ENCODE measurements at places on chromosomes 4 and X.
A peak's percentile ranks its signal among the peaks of the same experiment; 100 is the strongest.

DNA sequence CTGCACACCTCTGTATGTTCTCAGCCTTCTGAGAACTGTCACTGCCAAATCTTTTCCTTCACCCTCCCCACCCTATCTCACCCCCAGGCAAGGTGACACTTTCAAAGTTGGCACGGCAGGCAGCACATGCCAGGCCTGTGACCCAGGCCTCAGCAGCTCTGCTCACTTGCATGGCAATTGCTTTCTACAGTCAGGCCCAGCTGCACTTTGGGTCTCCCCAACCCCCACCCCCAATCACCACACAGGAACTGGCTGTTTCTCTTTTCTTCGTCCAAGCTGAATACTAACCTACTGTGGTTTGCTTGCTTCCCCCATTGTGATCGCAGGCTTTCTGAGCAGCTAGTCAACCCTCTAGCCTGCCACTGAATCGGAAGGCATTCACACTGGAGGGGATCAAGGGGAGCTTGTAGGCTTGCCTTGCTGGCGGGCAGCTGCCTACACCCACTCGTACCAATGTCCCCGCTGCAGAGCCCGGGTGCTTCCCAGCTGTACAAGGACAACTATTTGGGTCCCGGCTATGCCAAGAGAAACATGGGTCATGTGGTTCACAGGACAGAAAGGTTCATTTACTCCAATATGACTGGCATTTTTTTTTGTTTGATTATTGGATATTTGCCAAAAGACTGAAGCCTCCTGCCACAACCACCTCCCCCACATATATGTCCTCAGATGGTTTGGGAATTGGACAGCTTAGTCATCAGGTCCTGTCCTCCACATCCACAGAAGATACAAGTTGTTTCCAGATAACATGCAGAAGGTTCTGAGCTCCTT, 28.1 kb downstream of the SLC25A43 start:
- no peak for DNase-seq

DNA sequence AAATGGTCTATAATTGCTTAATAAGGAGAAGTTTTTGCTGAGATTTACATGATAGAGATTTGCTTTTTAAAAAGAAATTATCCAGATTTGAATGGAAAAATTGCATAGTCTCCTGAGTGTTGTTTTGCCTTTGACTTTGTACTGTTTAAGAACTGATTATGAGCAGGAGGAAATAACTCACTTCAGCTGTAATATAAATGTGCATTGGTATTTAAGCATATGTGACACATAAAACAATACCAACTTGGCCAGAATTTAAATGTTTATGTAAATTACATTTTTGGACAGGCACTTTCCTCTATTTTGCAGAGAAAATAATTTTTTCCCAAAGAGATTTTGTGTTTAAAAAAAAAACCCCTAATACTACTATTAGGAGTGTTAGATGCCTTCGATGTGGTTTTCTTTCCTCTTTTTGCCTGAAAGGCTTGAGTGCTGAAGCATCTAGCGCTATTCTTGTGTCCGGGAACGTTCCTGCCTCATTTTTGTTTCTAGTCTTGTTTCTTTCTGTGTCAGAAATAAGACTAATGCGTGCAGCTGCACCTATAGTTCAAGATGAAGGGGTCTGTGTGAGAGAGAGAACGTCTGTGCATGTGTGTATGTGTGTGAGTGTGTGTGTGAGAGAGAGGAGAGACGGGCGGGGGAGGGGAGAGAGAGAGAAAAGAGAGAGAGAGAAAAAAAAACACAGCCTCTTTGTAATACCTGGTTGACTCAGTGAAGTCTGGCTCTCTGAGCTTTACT, 60.8 kb downstream of the TBL1X start:
- DNase-seq: no peak

GRCh38 chrX:54818221-54818620, 10.7 kb downstream of the MAGED2 start:
- DNase-seq: no peak

DNA sequence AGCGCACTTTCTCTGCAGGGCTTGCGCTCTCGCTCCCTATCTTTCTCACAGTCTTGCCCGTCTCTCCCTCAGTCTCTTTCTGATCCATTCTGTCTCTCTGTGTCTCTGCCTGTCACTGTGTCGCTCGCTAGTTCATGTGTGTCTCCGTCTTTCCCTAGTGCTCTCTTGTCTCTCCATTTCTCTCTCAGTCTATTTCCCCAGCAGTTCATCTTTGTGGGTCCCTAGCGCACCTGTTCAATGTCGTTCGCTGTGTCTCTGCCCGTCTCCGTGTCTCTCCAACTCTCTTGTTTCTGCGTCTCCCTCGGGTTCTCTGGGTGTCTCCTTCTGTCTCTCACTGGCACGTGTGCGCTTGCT, 1.5 kb downstream of the GPR101 start:
- no peak for DNase-seq

GRCh38 chr4:38663090-38663800, 754 bp upstream of the KLF3 start:
- no peak for DNase-seq

GRCh38 chr4:123536225-123536624, 139.6 kb downstream of the SPRY1 start:
- no peak for DNase-seq

GRCh38 chr4:126957556-126957955, 675.2 kb upstream of the INTU start:
- no peak for DNase-seq

DNA sequence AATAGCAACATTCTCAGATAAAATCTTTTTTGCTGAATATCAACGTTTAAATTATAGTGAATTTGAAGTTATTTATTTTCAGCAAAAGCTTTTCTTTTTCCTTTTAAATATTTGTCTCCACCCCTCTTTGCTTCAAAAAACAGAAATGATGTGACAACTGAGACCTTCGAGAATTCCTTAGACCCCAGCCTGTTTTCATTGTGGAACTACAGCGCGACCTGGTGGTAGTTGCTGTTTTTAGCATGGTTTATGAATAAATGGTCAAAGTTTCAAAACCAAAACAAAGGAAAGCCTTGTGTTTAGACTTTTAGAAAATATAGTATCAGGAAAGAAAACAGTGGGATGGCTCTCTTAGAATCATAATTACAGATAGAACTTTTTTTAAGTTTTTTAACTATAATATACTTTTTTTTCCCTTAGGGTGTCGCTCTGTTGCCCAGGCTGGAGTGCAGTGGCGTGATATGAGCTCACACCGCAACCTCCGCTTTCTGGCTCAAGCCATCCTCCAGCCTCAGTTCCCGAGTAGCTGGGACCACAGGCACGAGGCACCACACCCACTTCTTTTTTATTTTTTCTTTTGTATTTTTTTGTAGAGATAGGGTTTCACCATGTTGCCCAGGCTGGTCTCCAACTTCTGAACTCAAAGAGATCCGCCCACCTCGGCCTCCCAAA, 26.8 kb upstream of the TMEM184C start:
- DNase-seq: peak; percentile 23

DNA sequence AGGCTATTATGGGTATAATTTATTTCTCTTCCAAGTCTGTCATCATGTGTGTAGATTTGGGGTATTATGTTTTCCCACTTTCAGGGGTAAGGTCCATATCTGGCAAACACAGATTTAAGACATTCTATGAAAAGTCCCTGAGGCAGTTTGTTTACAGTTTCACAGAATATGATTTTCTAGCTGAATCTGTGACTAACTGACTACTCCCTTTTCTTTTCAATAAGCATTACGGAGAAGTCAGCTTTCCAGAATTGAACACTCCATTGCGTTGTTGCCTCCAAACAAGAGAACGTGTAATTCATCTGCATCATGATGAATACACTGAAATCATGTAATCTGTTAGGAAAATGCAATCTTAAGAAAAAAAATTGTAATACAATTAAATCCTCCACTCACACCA, 226.7 kb upstream of the SFRP2 start:
- DNase-seq: no peak

DNA sequence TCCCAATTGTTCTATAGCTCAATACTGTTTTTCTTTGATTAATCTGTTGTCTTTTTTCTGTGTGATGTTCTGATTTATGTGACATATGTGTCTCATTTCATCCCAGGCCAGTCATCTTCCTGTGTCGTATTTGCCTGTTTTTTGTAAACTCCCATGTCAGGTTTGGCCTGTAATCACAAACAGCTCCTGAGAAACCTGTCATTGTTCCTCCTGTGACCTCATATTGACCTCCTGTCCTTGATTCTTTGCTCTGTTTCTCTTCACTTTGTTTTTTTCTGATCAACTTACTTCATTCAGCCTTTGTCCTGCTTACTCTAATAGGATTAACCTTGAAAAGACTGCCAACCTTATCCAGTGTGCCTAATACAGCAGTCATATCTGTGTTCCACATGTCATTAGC, 438.3 kb downstream of the CFAP47 start:
- no peak for DNase-seq

GRCh38 chrX:104172788-104173187, 6.5 kb downstream of the FAM199X start:
- no peak for DNase-seq

- no peak for DNase-seq
Measured at GRCh38 chr4:5168891-5169290, 117.6 kb downstream of the STK32B start.

DNA sequence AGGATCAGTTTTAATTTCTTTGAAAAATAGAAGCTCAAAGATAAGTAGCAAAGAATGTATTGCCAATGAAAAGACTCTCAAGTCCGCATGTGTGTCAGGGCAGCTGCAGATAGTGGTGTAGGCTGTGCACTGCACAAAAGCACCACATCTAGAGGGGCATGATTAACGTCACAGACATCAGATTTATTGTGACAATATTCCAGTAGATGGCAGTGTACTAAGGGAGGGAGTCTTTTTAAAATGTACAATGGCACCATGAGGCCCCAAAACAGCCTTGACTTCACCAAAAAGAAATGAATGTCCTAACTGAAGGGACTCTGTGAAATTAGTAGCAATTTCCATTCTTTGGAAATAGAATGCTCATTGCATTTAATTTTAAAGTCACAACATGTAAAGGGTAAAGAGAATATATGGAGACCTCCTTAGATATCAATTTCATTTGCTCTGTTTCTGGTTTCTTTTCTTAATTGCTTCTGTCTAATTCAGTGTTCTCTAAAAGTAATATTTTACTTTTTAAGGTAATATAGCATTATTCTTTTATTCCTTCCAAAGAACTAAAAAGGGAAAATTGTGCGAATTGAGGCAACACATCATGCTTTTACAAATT, 98.4 kb downstream of the ZNF827 start:
- DNase-seq: no peak

GRCh38 chr4:110501826-110502225, 25.9 kb downstream of the ENPEP start:
- DNase-seq: no peak

- no peak for DNase-seq
Measured at GRCh38 chr4:89837993-89838390, 1.0 kb upstream of the SNCA start.

DNA sequence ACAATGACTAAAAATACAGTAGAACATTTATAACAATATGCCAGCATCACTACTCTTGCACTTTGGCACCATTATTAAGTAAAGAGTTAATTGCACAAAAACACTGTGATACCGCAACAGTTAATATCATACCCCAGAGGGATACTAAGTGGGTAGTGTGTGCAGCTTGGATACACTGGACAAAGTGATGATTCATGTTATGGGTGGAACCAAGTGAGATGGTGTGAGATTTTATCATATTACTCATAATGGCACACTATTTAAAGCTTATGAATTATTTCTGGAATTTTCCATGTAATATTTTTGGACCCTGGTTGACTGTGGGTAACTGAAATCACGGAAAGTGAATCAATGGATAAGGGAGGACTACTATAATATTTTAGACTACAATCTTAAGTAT, 265.3 kb downstream of the PCDH18 start:
- no peak for DNase-seq

GRCh38 chr4:98765771-98766170, 107.4 kb upstream of the TSPAN5 start:
- DNase-seq: no peak

DNA sequence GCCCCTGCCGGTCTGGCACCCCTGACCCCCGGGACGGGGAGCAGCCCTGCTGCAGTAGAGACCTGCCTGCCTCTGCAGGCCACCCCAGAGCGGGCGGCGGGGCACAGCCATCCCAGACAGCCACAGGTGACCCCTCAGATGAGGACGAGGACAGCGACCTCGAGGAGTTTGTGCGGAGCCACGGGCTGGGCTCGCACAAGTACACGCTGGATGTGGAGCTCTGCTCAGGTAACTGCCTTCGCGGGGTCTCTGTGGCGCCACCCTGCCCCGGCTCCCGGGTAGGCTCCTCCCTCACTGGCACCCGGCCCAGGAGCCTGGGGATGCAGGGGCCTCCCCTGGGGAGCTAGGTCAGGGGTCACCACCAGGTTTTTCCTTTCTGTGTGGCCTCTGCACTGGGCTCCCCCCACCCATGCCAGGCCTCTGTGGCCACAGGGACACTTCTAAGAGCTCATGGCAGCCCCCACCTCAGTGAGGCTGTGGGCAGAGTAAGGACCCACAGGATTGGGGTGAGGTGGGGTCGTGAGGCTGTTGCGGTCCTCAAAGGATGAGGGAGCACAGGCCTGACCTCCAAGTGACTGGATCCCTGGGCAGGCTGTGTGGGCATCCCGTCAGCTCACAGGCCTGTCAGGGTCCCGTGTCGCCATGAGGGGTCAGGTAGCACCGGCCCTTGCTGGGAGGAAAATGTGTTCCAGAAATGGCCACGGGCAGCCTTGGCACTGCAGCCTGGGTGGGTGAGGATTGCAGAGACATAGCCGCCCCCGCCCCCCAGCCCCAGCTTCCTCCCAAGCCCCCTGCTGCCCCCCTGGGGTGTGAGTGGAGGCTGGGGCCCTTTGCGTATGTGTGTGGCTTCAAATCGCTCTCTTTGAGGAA, 6.4 kb downstream of the UVSSA start:
- no peak for DNase-seq

DNA sequence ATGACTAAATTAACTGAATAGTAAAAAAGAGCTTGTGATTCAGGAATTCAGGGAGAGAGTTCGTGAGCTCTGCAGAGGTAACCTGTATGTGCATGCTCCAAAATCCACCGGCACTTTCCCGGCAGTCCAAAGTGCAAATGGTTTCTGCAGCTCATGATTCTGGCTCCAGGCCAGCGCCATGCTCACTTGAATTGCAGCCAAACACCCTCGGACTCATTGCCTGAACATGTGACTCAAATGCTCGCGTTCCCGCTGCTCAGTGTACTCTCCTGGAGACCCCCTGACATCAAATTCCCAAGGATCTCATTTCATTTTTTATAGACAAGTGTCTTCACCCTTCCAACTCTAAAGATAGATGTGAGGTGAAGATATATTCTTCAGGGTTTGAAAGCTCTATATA, 44.1 kb upstream of the SH3RF1 start:
- no peak for DNase-seq

DNA sequence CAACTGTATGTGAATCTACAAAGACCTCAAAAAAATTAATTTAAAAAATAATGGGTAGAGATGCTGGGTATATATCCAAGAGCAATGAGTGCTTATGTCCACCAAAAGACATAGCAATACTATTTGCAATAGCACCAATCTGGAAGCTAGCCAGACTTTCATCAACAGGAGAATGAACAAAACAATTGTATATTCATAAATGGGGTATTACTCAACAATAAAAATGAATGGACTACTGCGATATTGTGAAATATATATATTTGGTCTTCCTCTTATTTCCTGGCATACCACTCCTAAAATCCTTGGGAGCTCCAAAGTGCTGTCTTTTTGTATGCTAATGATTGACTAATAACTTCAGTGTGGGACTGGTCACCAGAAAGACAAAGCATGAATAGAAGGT, 77.5 kb downstream of the MSN start:
- no peak for DNase-seq

- DNase-seq: no peak
Measured at GRCh38 chrX:1784773-1785172, 169.9 kb downstream of the ASMT start.

GRCh38 chr4:124325690-124326089, 386.8 kb downstream of the ANKRD50 start:
- DNase-seq: no peak

GRCh38 chr4:2411786-2412510, 6.5 kb downstream of the ZFYVE28 start:
- DNase-seq: no peak
